Chondrocyte (in vitro differentiated cells): ENCODE measurements at places on chromosomes 2 and 18.
A peak's percentile ranks its signal among the peaks of the same experiment; 100 is the strongest.

DNA sequence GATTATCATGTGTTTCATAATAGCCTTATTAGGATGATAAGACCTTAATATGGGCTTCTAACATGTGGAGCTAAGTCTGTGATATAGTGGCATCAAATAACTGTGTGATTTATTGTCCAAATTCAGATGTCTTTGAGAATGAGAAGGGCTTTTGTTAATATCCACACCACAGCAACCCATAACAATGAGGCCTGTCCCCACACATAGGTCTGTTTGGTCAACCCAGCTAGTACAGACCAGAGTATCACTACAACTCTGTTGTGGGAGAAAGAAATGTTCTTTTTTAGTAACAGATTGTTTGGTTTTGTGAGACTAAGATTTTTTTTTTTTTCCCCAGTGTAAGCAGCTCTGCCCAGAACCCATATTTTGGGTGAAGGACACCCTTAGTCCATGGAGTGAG lies 439.2 kb downstream of the PIK3C3 start:
- no peak overlapping the region for H3K4me3 ChIP-seq
- H3K27ac ChIP-seq = no peak overlapping the region
- DNase-seq = no peak
- no peaks in the 10 kb centered on the region for H3K27me3 ChIP-seq
- H3K4me1 ChIP-seq = no peaks in the 10 kb centered on the region

GRCh38 chr2:85577386-85578242 lies at the start of gene VAMP8:
Gene VAMP8, plus strand, starts transcription at chr2:85577586. Its CDS starts 61 bp downstream, at chr2:85577647.
- H3K4me3 ChIP-seq = no peak within 1 kb of the TSS
- H3K27ac ChIP-seq = peak within 1 kb of the TSS; percentile 49
- H3K27me3 ChIP-seq = peaks cover 5% of the 10 kb centered on the region
- H3K4me1 ChIP-seq = peaks cover 20% of the 10 kb centered on the region

DNA sequence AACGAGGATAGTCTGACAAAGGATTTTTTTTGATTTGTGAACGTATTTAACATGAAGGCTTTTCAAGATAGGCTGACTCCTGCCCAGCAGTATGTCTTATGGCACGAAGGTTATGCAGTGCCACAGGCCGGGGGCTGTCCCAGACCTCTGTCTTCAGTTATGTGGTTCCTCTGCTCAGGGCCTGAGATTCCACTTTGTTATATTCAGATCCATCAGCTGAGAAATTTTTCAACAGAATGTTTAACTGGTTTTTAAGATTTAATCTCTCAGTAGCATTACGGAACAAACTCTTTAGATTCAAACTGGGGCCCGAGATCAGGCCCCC lies 20.0 kb downstream of the C2orf74 start:
- peaks cover 55% of the 10 kb centered on the region for H3K4me1 ChIP-seq
- H3K27me3 ChIP-seq = no peaks in the 10 kb centered on the region
- DNase-seq = no peak
- H3K27ac ChIP-seq = peak overlapping the region; percentile 19
- H3K4me3 ChIP-seq = no peak overlapping the region
- H3K36me3 ChIP-seq = peaks cover 36% of the 10 kb centered on the region

- no peak overlapping the region for H3K27ac ChIP-seq
- no peaks in the 10 kb centered on the region for H3K4me1 ChIP-seq
- DNase-seq = no peak
Observed at GRCh38 chr2:138818556-138818955, 38.4 kb upstream of the NXPH2 start.

DNA sequence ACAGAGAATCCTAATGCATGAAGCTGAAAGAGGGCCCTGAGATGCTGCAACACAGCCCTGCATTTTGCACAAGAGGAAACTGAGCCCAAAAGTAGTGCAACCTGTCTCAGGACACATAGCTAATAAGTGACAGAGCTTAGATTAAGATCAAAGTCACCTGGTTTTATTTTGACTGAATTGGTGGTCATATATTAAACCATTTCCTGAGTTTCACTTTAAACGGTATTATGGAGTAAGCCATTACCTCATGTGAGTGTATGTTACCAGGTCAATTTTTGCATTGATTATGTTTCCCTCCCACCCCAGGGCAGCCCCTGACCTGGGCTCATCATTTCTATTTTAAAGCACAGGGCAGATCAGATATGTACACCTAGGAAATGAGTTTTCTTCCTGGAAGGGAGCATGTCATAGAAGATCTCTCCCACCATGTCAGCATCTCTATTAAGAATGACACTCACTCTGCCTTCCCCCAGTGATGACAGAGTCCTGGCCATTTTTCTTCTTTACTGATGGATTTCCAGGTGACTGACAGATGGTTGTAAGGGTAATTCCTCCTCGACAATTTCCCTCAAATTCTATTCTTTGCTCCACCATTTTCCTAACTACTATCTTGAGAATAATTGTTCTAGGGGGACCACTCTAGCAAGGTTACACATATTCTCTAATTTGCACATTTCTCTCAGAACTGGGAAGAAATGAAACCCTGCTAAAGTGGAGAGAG lies 441.3 kb upstream of the SLC14A2 start:
- no peak overlapping the region for H3K4me3 ChIP-seq
- H3K36me3 ChIP-seq = no peaks in the 10 kb centered on the region
- peaks cover 24% of the 10 kb centered on the region for H3K4me1 ChIP-seq

DNA sequence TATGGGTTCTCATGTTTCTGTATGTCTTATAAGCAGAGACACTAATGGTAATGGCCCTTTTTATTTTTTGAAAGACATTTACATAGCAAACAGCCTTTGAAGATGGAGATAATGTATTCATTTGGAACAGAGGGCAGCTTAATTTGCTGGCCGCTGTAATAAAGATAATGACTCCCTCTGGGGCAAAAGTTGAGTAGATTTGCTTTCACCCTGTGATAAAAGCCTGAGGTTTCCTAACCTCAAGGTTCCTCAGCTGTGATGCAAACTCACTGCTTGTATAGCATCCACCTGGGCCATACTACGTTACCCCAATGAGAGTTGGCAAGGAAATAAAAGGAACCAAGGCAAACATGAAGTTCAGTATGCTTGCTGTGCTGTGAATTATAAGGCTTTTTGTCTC lies 54.8 kb downstream of the TEX51 start:
- H3K27me3 ChIP-seq = peaks cover 5% of the 10 kb centered on the region
- H3K27ac ChIP-seq = no peak overlapping the region
- peaks cover 4% of the 10 kb centered on the region for H3K4me1 ChIP-seq
- DNase-seq = no peak

- no peaks in the 10 kb centered on the region for H3K36me3 ChIP-seq
- peaks cover 6% of the 10 kb centered on the region for H3K27me3 ChIP-seq
- H3K4me1 ChIP-seq = no peaks in the 10 kb centered on the region
- no peak overlapping the region for H3K27ac ChIP-seq
- DNase-seq = no peak
Observed at GRCh38 chr18:5317186-5317585, 21.7 kb upstream of the ZBTB14 start.

GRCh38 chr2:159989249-159989648 lies 73.2 kb downstream of the PLA2R1 start:
- DNase-seq = no peak
- peaks cover 23% of the 10 kb centered on the region for H3K36me3 ChIP-seq

DNA sequence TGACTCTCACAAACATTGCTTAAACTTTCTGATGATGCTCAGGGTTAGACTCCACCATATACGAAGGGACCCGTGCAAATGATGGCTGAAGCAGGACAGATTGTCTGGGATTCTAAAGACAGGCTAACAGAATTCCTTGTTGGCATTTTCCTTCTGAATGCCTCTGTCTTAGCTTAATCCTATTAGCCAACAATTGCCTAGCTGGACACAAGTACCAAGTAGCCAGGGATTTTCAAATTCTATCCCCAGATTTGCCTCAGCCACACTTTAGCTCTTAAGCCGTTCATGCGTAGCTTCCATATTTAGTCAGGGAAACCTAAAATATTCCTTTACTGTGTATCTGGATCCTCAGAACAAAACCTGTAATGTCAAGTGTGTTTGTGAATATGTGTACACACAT lies 40.0 kb downstream of the COL4A3 start:
- no peaks in the 10 kb centered on the region for H3K27me3 ChIP-seq

GRCh38 chr2:10989151-10989550 lies 77.4 kb downstream of the KCNF1 start:
- H3K27ac ChIP-seq = no peak overlapping the region
- no peaks in the 10 kb centered on the region for H3K4me1 ChIP-seq
- no peaks in the 10 kb centered on the region for H3K36me3 ChIP-seq
- peaks cover 5% of the 10 kb centered on the region for H3K27me3 ChIP-seq

GRCh38 chr18:36354989-36355388 lies 57.5 kb downstream of the FHOD3 start:
- no peak overlapping the region for H3K4me3 ChIP-seq
- H3K27me3 ChIP-seq = no peaks in the 10 kb centered on the region
- H3K4me1 ChIP-seq = peaks cover 26% of the 10 kb centered on the region
- H3K27ac ChIP-seq = no peak overlapping the region
- peaks cover 2% of the 10 kb centered on the region for H3K36me3 ChIP-seq
- DNase-seq = no peak

GRCh38 chr2:161625314-161625919 lies 1.2 kb downstream of the SLC4A10 start:
- peaks cover 3% of the 10 kb centered on the region for H3K4me1 ChIP-seq
- H3K36me3 ChIP-seq = no peaks in the 10 kb centered on the region
- DNase-seq = no peak
- no peak overlapping the region for H3K4me3 ChIP-seq

- no peak overlapping the region for H3K27ac ChIP-seq
- no peaks in the 10 kb centered on the region for H3K4me1 ChIP-seq
- H3K4me3 ChIP-seq = no peak overlapping the region
- no peaks in the 10 kb centered on the region for H3K27me3 ChIP-seq
- no peak for DNase-seq
Observed at GRCh38 chr2:118689033-118689432, 158.4 kb downstream of the EN1 start.

DNA sequence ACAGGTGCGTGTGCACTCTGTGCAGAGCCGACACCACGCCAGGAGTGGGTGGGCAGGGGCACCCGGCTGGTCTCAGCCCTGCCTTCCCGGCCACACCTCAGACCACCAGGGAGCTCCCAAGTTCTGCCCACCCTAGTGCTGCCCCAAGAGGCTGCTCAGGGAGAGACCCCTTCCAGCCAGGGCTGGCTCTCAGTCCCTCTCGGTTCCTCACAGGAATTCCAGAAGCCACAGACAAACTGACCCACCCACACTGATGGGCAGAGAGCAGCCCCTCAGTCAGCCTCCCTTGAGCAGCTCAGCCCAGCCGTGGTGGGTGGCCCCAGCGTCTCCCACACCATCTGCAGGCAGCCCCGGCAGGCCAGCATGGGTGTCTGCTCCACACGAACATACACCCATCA lies 33.8 kb downstream of the GPC1 start:
- DNase-seq = no peak
- H3K27me3 ChIP-seq = no peaks in the 10 kb centered on the region
- no peak overlapping the region for H3K27ac ChIP-seq
- peaks cover 11% of the 10 kb centered on the region for H3K4me1 ChIP-seq
- H3K4me3 ChIP-seq = no peak overlapping the region
- peaks cover 15% of the 10 kb centered on the region for H3K36me3 ChIP-seq

DNA sequence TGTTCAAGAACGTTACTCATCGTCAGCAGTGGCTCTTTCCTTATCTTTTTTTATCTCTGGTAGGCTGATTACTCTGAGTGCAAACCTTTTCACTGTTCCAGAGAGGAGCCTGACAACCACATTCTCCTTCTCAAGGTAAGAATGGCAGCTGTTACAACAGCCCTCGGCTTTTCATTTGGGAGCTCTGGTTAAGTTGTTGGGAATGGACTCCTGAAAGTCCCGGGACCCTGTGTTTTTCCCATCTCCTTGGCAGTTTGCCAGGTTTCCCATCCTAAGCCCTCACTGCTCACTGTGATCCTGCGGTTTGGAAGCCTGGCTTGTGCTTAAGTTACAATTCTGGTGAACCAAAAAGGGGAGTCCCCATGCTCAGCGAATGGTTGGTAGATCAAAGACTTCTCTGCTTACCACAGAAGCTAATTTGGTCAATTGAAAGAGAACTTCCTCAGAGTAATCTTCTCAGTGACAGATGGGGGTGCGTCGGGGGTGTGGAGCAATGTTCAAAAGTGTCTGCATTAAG lies 122.3 kb downstream of the LYPD6B start:
- no peaks in the 10 kb centered on the region for H3K4me1 ChIP-seq
- H3K27ac ChIP-seq = no peak overlapping the region
- DNase-seq = no peak
- no peaks in the 10 kb centered on the region for H3K27me3 ChIP-seq

- H3K4me3 ChIP-seq = no peak overlapping the region
- H3K4me1 ChIP-seq = no peaks in the 10 kb centered on the region
- no peaks in the 10 kb centered on the region for H3K36me3 ChIP-seq
- DNase-seq = no peak
Observed at GRCh38 chr2:3000125-3000524, 377.5 kb downstream of the EIPR1 start.

GRCh38 chr2:3738454-3738853 lies 35.1 kb downstream of the DCDC2C start:
- H3K36me3 ChIP-seq = no peaks in the 10 kb centered on the region
- H3K4me3 ChIP-seq = no peak overlapping the region
- peaks cover 9% of the 10 kb centered on the region for H3K4me1 ChIP-seq
- DNase-seq = no peak
- no peak overlapping the region for H3K27ac ChIP-seq
- H3K27me3 ChIP-seq = peaks cover 16% of the 10 kb centered on the region

DNA sequence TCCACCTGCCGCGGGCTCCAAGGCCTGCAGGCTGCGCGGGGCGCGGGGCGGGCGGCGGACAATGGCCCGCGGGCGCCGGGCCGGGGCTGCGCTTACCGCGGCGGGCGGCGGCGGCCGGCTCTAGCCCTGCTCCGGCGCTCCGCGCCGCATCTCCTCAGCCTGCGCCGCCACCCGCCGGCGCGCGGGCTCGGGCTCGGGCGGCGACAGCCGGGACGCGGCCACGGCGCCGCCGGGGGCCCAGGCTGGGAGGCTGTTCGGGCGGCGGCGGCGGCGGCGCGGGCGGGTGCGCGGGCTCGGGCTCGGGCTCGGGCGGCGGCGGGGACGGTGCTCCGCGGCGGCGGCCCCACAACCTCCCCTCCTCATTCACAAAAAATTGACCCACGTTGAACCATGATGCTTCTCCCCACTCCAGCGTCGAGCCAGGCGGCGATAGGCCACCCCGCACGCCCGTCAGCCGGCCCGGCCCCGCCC lies at the start of gene HDAC4:
TSS of gene HDAC4 (minus strand) at position 425 of the 471 bp plus-strand sequence. CDS start 48,321 bp downstream, outside the sequence.
- H3K27ac ChIP-seq = peak within 1 kb of the TSS; percentile 98
- H3K4me3 ChIP-seq = peak within 1 kb of the TSS; percentile 85
- H3K4me1 ChIP-seq = peaks cover 23% of the 10 kb centered on the region
- H3K27me3 ChIP-seq = no peaks in the 10 kb centered on the region

DNA sequence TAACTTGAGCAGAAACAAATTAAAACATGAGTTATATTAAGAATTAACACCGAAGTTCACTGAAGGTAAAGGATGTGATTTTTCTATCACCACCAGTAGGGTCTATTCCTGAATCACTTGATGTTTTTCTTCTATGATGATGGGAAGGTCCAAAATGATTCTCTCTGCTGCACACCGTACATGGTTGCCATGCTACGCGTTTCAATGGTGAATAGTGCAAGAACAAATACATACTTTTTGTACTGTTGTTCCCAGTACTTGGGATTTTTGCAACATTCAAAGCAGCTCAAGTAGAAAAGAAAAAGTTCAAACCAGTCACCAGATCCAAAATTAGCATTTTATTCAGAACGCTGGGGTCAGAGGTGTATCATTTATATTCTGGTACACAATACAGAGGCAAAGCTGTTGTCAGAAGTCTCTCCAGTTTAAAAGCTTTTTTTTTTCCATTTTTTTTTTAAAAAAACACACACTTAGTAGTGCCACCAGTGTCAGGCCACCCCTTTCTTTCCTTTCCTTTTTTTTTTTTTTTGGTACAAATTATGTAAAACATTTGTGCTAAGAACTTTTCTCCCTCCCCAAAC lies 226.2 kb downstream of the CDH2 start:
- no peak overlapping the region for H3K27ac ChIP-seq
- peaks cover 5% of the 10 kb centered on the region for H3K36me3 ChIP-seq
- no peak for DNase-seq
- H3K27me3 ChIP-seq = no peaks in the 10 kb centered on the region
- no peak overlapping the region for H3K4me3 ChIP-seq

- H3K4me3 ChIP-seq = no peak overlapping the region
- no peak for DNase-seq
- H3K4me1 ChIP-seq = peaks cover 4% of the 10 kb centered on the region
- H3K27ac ChIP-seq = peak overlapping the region; percentile 24
Observed at GRCh38 chr2:202193881-202194353, 44.5 kb downstream of the SUMO1 start.
